BJ (cell line): ENCODE measurements at places on chromosomes 12 and 14. TPM values are rescaled to one million over a fixed set of nuclear protein-coding genes. Genes with fewer than 3 reads are reported as not detected.

- no peak for DNase-seq
Measured at GRCh38 chr14:23319746-23320583, 1.3 kb upstream of the PABPN1 start.

DNA sequence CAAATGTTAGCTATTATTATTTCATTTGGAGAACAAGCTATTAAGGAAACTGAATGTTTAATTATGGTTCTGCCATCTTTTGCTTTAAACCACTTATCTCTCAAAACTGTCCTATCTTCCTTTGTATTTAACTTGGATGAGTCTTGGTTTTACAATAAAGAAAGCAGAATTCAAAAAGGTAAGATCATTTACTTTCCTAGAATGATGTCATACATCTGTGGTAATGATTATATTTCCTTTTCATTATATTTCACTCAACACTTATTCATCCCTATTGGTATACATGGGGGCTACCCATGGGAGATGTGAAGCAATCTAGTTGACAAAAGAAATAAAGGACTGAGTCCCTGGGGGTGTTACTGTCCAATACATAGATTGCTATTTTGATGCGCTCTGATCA is 456.7 kb downstream of the ZFP36L1 start:
- DNase-seq, result no peak

GRCh38 chr14:104521816-104522745 is 57.5 kb upstream of the C14orf180 start:
- DNase-seq, result no peak

DNA sequence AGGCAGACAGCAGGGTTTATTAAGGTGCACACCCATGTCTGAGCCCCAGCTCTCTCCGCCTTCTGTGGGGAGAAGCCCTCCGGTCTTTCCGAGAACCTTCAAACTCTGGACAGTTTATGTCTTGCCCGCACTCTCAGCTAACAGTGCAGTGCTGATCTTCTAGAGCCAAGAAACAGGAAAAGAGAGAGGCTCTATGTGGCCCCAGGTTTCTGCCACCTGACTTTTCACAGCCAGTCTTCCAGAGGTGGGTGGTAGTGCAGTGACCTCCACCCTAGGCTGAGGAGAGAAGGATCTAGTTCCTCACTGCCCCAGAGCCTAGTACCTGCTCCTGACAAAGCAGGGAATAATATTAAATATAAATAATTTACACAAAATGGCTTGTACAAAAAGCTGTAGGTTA is 4.0 kb upstream of the SLC22A17 start:
- DNase-seq, result no peak

GRCh38 chr12:80679346-80680131 is 27.9 kb upstream of the MYF6 start:
- DNase-seq, result no peak

DNA sequence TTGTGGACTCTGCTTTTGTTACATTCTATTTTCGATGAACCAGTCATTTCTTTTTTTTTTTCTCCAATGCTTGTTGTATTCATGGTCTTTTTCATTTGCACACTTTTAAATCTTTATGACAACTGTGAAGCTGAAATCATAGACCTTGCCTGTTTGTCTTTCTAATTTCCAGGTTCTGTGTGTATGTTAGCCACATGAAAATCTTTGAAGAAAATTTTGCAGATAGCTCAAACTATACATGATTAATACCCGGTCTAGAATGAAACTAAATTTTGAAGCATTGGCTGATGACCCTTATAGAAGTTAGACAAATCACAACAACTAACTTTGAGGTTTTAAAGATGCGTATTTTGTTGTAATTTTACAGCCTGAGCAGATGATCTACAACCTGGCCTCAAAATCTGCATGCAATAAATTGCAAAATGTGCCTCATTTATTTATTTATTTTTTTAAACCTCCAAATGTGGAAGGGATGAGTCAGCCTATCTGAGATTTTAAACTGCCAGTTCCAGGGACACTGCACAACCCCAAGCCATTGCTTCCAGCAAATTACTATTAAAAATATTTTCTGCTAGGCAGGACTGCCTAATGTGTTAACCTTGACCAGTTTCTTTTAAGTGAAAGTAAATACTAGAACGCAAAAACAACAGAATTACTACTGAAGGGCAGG is 96.3 kb upstream of the NAV3 start:
- peak; percentile 38 for DNase-seq

- no peak for DNase-seq
Measured at GRCh38 chr14:69887740-69888657, 8.8 kb downstream of the SMOC1 start.

PELI2 gene
- 8.5 and 10.5 TPM in 2 replicates for polyA plus RNA-seq

DPPA3 gene
- polyA plus RNA-seq, result not detected in 2 replicates
